ENCODE measurements at places on chromosomes 4 and X.

DNA sequence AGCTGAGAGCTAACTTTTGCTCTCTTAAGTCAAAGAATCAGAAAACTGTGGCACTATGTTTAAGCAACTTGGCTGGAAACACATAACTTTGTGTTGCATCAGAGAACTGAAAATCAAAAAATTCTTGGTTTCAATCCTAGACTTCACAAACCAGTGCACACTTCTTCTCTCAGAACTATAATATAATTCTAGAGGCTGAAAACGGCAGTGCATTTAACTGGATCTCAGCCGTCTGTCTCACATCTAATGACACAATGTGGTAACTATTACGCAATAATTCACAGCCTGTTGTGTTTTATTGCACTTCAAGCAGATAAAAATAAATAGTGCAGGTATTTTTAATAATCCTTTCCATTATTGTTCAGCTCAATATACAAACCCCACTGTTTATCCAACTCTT lies 260.6 kb upstream of the DIAPH2 start:
- DNase-seq = no peak

DNA sequence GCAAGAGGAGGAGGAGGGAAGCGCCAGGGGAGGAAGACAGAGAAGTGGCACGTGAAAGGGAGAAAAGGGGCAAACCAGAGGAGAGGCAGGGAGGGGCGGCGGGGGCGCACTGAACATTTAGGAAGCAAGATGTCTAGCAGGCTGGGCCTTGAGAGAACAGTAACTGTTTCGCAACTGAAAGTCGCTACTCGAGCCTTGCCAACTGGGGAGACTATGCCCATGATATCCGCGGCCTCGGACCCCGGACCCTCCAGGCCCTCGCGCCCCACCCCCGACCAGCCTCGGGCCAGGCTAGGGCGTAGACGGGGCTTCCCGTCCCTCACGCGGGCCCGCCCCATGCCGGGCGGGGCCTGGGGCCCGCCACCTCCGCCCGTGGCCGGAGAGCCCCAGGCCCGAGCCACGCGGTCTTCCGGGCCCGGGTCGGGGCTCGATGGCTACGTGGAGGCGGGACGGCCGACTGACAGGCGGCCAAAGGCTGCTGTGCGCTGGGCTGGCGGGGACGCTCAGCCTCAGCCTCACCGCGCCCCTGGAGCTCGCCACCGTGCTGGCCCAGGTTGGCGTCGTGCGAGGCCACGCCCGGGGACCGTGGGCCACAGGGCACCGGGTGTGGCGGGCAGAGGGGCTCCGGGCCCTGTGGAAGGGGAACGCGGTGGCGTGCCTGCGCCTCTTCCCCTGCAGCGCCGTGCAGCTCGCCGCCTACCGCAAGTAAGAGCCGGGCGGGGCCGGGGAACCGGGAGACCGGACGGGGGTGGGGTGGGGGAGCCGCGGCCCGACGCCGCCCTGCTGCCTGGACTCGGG lies at the start of gene SLC25A43:
Gene SLC25A43 (plus strand): TSS at position 363 of the 798 bp plus-strand sequence. CDS start 68 bp downstream, at position 431.
- DNase-seq = no peak

DNA sequence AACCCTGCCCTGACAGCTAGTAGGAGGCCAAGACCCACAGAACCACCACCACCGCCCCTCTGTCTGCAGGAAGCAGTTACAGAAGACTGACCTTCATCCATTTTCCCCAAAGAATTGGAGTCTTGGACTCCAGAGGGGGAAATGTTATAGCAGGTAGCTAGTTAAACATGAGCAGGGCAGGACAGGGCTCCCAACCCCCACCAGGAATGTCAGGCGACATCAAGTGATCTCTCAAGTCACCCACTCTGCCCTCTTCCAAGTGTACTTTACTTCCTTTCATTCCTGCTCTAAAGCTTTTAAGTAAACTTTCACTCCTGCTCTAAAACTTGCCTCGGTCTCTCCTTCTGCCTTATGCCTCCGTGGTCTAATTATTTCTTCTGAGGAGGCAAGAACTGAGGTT lies 17.1 kb upstream of the AADAT start:
- DNase-seq = no peak

DNA sequence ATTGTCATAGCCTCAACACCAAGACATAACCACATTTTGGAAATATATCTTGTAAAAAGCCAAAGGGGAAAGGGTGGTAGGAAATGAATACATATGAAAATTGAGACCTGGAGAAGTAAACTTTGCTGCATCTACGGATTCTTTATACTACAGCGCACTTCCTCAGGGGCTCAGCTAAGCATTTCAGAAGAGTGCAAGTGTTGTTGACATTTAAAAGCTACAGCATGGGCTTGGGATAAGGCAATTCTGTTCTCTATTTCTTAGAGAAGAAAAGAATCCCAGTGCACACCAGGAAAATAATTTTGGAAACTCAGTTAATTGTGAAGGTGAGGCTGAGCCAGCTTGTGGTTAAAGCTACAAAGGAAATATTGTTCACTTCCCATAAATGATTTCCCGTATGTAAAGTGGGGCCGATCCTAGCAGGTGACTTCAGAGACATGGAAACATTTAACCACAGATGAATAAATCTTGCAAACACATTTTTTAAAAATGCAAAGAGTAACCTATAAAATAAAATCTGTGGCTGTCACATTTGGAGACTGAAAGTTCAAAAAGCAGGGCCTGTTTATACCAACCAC lies 12.6 kb upstream of the GBA3 start:
- DNase-seq = no peak

DNA sequence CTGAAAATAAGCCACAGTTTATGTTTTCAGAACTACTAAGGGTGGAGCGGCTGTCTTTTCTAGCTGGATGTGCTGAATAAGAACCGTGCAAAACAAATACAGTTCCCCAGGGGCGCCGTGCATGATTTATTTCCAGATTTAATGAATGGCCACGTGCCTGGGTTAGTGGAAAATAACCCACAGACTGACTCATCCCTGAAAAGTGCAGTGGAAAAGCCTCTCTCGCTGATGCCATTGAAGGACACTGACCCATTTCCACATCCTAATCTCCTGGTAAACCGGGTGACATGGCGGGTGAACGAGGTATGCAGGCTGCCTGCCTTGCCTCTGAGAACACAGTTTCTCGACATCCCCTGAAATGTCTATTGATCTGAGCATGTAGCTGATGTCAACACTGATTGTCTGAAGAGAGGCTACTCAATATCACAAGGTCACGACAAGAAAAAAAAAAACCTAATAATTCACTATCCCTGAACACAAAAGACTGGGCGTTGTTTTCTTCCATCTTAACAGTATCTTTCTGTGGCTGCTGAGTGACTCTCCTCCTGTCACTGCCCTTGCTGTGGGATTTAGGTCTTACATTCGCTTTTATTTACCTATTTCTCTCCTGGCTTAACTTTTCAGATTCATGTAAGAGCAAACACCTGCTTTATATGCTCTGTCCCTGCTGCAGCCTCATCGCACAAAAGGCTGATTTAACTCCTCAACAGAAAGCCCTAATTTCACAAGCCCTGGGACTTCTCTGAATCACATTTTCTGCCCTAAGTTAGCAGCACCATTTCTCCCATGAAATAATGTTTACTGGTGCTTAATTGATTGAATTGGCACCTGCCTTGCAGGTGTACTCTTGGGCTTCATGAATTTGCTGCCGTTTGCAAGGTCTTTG lies 76.9 kb upstream of the SCOC start:
- DNase-seq = peak; percentile 71

GRCh38 chrX:132033166-132033565 lies 10.1 kb downstream of the STK26 start:
- no peak for DNase-seq

- no peak for DNase-seq
Observed at GRCh38 chr4:6987588-6987961, 55.6 kb upstream of the TADA2B start.

DNA sequence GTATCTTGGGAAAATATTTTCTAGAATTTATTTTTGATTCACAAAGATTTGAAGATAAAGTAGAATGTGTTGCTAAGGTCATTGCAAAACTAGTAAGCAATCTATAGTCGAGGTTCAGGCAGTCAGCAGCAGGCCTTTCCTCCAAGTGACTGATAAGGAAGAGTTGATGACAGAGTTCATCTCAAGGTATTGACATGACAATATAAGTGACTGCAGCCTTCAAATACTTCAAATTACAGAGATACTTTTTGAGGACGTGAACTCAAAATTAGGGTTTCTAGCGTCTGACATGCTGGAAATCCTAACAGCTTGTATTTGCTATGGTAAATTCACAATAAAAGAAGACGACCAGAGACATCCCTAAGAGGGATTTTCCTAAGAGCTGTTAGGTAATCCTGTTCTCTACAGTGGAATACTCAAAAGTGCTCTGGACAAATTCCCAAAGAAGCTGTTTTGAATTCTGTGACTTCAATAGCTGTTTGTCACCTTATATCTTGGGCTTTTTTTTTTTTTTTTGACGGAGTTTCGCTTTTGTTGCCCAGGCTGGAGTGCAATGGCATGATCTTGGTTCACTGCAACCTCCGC lies 7.4 kb downstream of the ARHGAP10 start:
- DNase-seq = no peak

DNA sequence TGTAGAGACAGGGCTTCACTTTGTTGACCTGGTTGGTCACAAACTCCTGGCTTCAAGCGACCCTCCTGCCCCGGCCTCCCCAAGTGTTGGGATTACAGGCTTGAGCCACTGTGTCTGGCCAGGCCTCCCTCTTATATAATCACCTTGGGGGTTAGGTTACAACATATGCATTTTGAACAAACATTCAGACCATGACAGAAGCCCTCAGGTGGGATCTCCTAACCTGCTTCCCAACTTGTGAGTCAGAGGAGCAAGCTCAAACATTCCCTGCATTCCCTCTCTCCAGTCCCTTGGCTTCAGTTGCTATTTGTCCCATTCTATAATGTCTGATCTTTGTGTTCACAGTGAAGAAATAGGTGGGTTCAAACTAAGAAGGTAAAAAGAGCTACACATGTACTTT lies 76.5 kb upstream of the NRK start:
- no peak for DNase-seq

DNA sequence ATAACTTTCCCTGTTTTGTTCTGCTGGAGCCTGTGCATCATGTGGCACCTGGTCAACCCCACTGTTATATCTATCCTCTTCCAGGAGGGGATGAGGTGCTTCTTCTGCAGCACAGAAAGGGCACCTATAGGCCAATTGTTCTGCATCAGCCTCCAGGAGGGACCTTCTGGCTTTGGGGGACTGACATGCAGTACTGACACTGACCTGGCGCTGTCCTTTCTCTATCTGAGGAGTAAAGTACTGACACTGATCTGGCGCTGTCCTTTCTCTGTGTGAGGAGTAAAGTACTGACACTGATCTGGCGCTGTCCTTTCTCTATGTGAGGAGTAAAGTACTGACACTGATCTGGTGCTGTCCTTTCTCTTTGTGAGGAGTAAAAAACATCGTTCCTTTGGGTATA lies 498.4 kb downstream of the PACRGL start:
- no peak for DNase-seq

DNA sequence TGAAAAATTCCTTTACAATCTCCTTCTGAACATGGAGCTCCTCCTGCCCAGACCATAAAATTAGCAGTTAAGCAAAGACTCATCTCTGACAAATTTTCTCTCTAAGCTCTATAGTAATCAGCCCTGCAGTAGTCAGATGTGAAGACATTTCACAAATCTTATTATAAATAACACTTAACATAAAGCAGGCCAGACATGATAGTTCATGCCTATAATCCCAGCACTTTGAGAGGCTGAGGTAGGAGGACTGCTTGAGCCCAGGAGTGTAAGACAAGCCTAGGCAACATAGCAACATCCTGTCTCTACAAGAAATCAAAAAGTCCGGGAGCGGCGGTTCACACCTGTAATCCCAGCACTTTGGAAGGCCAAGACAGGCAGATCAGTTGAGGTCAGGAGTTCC lies 29.9 kb downstream of the TRMT2B start:
- no peak for DNase-seq

- DNase-seq = no peak
Observed at GRCh38 chrX:98962996-98963395, 1447.1 kb downstream of the PCDH19 start.

DNA sequence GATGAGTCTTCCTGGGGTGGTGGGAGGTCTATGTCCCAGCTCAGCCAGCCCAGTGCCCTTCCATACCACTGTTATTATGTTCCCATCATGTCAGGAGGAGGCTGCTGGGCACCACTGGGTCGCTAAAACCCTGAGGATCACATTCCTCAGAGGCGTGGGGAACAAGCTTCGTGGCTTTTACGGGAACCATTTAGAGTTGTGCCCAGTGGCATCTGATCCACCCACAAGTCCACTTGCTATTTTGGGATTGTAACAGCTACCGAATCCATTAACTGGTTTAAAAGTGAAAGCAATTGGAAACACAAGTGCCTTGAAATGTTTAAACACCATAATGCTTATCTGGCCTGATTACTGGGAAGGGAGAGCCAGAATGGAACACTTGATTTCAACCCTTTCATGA lies 13.1 kb upstream of the CCKAR start:
- no peak for DNase-seq

- DNase-seq = no peak
Observed at GRCh38 chr4:138112389-138112788, 129.8 kb downstream of the SLC7A11 start.

DNA sequence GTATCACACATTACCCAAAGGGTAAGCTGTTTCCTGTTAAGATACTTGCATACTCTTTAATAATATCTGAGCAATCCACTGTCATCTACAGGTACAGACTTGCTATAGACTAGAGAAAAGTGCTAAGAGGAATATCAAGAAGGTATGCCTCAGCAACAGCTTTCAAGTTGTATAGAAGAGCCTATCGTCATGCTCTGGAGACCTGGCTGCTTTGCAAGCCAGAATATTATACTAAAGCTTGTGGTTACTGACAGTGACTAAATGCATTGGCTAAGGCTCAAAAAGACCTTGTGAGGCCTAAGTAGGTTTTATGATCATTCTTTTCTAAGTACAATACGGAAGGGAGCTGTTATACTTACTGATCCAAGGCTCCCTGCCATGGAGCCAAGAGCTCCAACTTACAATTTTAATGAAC lies 11.3 kb downstream of the LAMP2 start:
- peak; percentile 69 for DNase-seq

- no peak for DNase-seq
Observed at GRCh38 chr4:153765894-153766293, 6.1 kb upstream of the RNF175 start.

DNA sequence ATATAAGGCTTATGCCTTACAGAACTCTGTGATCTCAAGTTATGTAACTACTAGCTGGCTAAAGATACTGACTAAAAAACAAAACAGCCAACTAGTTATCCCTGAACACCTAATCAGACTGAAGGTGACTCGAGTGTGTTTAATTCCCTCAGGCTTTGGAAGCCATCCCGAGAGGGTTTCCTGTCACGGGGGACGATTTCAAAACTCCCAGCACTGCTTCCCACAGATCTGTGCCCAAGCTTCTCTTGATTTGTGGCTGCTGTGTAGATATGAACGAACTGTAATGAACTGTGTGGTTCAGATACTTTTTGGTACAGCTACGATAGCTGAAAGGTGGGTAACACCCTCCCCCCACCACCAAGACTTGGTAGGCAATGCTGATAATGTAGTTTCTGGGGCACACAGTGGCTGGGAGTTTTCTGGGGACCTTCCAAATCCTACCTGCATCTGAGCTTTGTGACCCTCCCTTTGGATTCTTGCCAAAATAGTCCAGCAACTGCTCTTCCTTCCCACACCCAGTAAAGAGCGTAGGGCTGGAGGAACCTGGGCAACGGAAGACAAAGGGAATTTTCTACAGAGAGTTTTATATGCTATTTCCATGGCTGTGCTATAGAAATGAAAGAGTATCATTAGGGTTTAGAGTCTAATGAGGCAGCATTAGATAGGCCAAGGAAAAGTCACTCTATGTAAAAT lies 148.8 kb downstream of the MGST2 start:
- no peak for DNase-seq
